ENCODE measurements at places on chromosomes 4 and X. TPM values are rescaled to one million over a fixed set of nuclear protein-coding genes. Genes with fewer than 3 reads are reported as not detected.

DNA sequence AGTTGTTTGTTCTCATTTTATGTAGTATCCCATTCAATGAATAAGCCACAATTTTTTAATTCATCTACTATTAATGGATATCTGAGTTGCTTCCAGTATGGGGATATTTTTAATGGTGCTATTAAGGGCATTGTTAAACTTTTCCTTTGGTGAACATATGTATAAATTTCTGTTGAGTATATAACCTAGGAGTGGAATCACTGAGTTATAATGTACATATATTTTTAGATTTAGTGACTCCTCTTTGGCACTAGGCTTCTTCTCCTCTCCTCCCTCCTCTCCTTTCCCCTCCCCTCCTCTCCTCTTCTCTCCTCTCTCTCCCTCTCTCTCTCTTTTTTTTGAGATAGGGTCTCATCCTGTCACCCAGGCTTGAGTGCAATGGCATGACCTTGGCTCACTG, 26.4 kb downstream of the RBM47 start:
- H3K36me3 ChIP-seq = no peaks in the 10 kb centered on the region
- H3K27ac ChIP-seq = no peak overlapping the region
- DNase-seq = no peak
- no peak overlapping the region for H3K4me3 ChIP-seq
- no peaks in the 10 kb centered on the region for H3K27me3 ChIP-seq
- H3K4me1 ChIP-seq = peaks cover 20% of the 10 kb centered on the region

DNA sequence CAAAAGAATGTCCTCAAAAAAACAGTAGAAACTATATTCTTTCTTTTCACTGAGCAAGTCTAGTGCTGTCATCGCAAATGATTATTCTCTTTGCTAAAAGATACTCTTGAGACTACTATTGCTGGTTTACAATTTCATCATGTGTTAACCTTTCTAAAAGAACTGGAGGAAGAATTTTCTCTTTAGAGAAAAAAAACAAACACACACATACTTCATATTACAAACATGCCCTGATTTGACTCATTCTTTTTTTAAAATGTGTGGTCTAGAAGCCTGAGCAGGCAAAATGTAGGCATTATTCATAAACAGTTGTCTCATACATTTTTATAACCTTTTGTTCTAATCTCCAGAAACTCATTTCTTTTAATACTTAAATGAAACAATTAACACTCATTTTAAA, 60.6 kb upstream of the FAT4 start:
- H3K27me3 ChIP-seq = no peaks in the 10 kb centered on the region
- H3K4me1 ChIP-seq = no peaks in the 10 kb centered on the region
- no peak overlapping the region for H3K4me3 ChIP-seq
- H3K36me3 ChIP-seq = no peaks in the 10 kb centered on the region
- no peak overlapping the region for H3K27ac ChIP-seq

GRCh38 chrX:49910344-49910743, 12.1 kb upstream of the CLCN5 start:
- H3K27me3 ChIP-seq = no peaks in the 10 kb centered on the region
- no peak overlapping the region for H3K4me3 ChIP-seq
- no peak for DNase-seq
- no peaks in the 10 kb centered on the region for H3K4me1 ChIP-seq
- no peaks in the 10 kb centered on the region for H3K36me3 ChIP-seq
- no peak overlapping the region for H3K27ac ChIP-seq

GRCh38 chr4:57404483-57404882, 294.3 kb upstream of the IGFBP7 start:
- DNase-seq = no peak
- H3K27ac ChIP-seq = no peak overlapping the region
- H3K36me3 ChIP-seq = no peaks in the 10 kb centered on the region
- H3K4me3 ChIP-seq = no peak overlapping the region

DNA sequence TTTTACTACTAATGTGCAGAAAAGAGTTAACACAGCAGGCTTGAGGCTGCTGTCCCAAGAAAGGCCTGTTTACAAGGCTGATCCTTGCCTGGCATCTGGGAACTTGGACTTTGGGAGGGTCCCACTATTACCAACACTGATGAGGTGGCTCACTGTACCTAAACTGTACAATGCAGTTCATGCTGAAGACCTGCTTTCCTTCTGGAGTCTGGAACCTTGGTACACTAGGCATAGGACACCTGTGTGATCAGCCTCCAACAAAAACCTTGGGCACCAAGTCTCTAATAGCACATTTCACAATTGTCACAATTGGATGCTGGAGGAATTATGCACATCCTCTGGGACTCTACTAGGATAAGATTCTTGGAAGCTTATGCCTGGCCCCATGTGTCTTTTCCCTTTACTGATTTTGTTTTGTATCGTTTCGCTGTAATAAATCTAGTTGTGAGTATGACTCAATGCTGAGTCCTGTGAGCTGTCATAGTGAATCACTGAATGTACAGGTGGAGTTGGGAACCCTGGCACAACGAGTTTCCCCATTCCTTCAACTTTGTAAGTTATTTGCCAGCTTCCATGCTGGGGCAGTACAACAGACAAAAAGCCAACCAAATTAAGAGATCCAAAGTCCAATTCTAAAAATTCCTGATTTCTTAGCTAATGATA, 45.9 kb downstream of the TEC start:
- DNase-seq = no peak
- no peaks in the 10 kb centered on the region for H3K36me3 ChIP-seq
- H3K27me3 ChIP-seq = no peaks in the 10 kb centered on the region
- H3K4me1 ChIP-seq = no peaks in the 10 kb centered on the region
- H3K4me3 ChIP-seq = no peak overlapping the region

- no peaks in the 10 kb centered on the region for H3K36me3 ChIP-seq
- no peak overlapping the region for H3K4me3 ChIP-seq
- H3K27me3 ChIP-seq = no peaks in the 10 kb centered on the region
- no peaks in the 10 kb centered on the region for H3K4me1 ChIP-seq
- DNase-seq = no peak
Observed at GRCh38 chrX:78452356-78452755, 124.9 kb upstream of the CYSLTR1 start.

Gene CTAG2
- not detected for total RNA-seq

Gene ZNF141
- 8.9 TPM for total RNA-seq
